HEK293T (cell line): ENCODE measurements at places on chromosomes 2 and 18.

- DNase-seq: no peak
Observed at GRCh38 chr2:119109866-119110265, 48.7 kb downstream of the C1QL2 start.

GRCh38 chr2:159879051-159879604 lies 81.1 kb upstream of the CD302 start:
- no peak for DNase-seq

DNA sequence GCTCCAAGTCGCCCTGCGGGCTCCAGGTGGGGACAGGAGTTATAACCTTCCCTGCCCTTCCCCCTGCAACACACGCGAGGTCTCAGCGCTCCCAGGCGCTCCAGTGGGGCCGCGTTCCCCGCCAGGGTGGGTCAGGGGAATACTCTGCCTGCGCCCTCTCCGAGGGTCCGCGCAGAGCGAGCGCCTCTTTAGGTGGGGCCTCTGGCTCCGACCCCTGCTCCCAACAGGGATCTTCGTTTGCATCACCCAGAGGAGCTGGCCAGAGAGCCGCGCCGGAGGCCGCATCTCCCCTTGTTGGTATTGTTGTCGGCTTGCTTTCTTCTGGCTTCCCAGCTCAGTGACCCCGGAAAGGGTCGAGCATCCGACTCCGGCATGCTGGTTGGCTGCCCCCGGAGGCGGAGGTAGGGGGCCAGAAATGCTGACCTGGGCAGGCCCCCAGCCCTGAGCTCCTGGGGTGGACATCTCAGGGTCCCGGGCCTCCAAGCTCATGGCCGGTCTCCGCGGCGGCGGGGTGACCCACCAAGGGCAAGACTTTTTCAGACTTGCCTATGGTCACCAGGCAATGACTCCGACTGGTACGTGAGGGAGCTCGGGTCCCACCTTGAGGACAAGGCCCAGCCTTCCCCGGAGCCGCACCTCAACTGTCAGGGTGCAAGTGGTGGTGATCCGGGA lies 11.2 kb upstream of the EN1 start:
- no peak for DNase-seq

- no peak for DNase-seq
Observed at GRCh38 chr2:7265286-7265685, 348.1 kb downstream of the RNF144A start.

GRCh38 chr2:189297446-189297845 lies 117.9 kb upstream of the COL5A2 start:
- DNase-seq: no peak

DNA sequence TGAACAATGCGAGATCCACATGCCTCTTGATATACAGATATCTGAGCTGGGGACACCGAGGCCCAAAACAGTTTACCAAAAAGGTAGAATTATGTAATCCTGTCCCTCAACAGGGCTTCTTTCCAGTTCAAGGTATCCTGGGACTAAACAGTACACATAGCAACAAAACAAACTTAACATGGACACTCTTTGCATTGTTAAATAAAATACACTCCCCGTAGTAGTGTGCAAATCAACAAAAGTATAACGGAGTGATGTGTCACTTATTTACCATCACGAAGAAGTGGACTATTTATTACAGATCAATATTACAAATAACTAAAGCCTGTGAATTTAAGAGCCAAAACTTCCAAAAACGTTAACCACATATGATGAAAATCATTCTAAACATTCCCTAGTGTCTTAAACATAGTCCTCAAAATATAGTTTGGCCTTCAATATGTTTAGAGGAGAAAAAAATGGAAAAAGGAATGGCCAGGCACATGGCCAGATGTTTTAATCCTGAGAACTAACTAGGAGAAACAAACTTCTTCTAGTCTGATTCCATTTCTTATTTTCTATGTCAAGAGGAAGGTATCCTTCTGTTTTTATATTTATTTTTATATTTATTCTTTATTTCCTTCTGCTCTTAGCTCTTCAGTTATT lies 377.5 kb downstream of the OSR1 start:
- DNase-seq: no peak

DNA sequence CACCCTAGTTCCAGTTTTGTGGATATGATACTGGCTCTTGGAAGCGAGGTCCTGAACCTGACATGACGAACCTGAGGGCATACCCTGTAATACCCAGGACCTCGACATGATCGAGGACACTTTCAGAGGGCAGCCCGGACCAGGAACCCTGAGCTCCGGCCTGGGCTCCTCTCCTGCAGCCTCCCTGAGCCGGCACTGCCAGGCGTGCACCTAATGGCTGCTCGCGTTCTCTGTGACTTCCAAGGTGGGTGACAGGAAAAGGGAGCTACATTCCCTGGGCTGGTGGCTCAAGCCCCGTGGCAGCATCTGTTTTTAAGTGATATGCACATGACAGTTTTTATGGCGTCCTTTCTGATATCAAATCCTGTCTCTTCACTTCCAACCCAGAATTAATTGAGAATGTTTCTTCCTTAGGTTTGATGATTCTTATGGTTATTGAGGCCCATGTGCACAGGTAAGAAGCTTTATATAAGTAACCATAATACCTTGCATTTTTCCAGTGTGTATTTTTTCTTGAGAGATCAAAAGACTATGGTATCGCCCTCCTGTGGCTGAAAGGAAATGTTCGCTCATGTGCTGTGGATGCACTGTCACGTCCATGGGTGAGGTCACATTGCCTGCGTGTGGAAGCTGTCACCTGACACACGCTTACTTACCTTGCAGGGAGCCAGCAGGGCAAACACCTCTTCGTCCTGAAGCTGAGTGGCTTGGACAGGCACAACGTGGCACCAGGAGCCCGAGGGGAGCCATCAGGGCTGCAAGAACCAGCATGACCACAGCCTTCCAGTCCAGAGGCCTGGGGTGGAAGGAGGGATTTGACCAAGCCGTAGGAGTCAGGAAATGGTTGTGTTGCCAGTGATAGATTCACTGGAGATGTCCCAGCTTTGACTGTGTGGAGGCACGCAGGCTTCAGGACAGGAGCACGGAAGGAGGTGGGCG lies 367.4 kb upstream of the MYT1L start:
- peak; percentile 40 for DNase-seq

DNA sequence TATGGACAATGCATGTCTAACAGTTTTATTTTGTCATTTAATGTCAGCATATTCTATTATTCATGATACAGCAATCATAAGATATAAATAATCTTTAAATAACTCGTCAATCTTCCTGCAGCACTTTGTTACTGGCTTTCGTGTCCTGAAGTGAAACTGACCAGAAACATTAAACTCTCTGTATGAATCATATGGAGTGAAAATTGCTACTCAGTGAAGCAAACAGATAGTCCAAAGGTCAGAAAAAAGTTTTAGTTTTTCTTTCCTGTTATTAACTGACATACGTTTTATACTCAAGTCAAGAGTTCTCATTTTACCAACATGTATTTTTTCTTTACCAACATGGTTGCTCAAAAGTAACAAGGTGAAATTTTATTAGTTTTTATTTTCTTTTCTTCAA lies 106.8 kb upstream of the GALNT5 start:
- DNase-seq: no peak

GRCh38 chr18:62329691-62330454 lies 4.8 kb downstream of the TNFRSF11A start:
- no peak for DNase-seq

GRCh38 chr2:10241641-10242430 lies 60.9 kb upstream of the HPCAL1 start:
- no peak for DNase-seq

GRCh38 chr2:23662941-23663920 lies 263.7 kb downstream of the ATAD2B start:
- no peak for DNase-seq

DNA sequence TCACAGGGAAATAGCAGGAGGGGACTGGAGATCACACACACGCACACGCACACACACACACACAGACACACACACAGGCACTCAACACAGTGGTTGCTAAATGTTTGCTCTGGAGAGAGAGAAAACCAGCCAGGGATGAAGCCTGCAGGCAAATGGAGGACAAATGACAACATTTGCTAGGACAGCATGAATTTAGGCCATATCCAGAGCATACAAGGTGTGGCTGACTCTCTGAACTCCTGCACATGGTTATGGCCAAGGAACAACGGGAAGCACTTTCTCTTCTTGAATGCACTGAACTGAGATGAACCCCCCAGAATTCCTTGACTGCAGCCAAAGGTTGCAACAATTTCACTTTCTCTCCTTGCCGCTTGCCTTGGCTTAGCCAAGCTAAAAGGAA lies 230.0 kb upstream of the RASGRP3 start:
- no peak for DNase-seq

DNA sequence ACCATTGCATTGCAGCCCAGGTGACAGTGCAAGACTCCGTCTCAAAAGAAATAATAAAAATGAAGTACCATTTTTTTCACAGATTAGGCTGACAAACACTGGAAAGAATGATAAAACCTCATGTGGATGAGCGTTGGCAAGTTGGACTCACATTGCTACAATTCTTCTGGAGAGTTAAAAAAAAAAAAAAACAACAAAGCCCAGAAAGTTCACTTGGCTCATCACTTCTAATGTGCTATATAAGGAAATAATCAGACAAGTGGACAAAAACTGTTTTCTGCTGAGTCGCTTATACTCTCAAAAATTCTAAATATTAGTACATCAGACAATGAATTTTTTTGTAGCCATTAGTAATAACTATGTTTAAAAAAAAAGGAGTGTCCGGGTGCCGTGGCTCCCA lies 38.4 kb downstream of the PKP4 start:
- DNase-seq: no peak
